ENCODE measurements at places on chromosomes 2 and 18. TPM values are rescaled to one million over a fixed set of nuclear protein-coding genes. Genes with fewer than 3 reads are reported as not detected.

DNA sequence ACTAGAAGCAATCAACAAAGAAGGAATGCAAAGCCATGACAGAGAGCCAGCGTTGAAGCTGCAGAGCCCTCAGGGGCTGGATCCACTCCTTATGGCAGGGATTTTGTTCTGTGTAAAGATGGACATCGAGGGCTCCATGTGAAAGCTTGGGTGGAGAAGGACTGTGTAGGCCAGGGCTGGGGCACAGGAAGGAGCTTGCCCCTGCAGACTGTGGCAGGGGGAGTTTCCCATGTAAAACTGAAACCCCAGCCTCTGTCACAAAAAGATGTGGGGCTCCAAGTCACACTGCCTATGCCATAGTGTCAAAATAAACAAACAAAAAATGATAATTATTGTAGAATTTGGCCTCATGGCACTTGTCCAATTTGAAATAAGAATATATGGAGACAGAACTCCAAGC, 408.7 kb upstream of the HS6ST1 start:
- no peak for ATAC-seq

Gene CIDEA
- total RNA-seq = 0.80 TPM

DNA sequence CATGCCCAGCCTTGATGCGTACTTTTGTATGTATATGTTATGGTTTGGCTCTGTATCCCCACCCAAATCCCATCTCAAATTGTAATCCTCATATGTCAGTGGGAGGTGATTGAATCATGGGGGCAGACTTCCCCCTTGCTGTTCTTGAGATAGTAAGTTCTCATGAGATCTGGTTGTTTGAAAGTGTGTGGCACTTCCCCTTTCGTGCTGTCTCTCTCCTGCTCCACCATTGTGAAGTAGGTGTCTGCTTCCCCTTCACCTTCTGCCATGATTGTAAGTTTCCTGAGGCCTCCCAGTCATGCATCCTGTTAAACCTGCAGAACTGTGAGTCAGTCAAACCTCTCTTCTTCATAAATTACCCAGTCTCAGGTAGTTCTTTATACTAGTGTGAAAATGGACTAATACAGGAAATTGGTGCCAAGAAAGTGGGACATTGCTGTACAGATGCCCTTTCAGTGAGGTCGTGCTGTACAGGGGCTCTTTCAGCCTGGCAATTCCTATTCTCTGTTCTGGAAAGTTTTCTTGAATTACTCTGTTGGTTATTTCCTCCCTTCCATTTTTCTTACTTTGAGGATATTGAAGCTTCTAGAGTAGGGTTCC, 38.2 kb downstream of the KCMF1 start:
- ATAC-seq = peak; percentile 39

DNA sequence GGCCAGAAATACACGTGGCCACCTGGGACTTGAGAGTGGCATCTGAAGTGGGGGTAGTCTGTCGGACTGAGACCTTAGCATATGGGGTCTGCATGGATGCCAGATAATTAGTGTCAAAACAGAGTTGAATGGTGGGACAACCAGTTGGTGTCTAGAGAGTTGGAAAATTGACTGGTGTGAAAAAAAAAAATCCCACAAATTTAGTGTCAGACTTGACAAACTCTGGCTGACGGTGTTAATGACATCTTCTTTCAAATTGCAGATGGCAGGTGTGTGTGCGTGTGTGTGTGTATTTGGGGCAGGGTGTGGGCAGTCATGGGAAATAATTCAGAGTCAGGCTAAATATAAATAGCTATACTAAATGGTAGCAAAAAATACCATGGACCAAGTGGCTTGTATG, 365.4 kb upstream of the RGPD4 start:
- no peak for ATAC-seq

Data from esophagus mucosa (tissue), 1 donor.